Dorsolateral prefrontal cortex (tissue), 122 donors: ENCODE measurements at places on chromosomes 1 and 21. TPM values are rescaled to one million over a fixed set of nuclear protein-coding genes. Genes with fewer than 3 reads are reported as not detected.

- DNase-seq, result no peak
Observed at GRCh38 chr1:99533909-99534637, 111.8 kb upstream of the PALMD start.

- no peak for DNase-seq
Observed at GRCh38 chr1:219283541-219283940, 109.9 kb downstream of the LYPLAL1 start.

DNA sequence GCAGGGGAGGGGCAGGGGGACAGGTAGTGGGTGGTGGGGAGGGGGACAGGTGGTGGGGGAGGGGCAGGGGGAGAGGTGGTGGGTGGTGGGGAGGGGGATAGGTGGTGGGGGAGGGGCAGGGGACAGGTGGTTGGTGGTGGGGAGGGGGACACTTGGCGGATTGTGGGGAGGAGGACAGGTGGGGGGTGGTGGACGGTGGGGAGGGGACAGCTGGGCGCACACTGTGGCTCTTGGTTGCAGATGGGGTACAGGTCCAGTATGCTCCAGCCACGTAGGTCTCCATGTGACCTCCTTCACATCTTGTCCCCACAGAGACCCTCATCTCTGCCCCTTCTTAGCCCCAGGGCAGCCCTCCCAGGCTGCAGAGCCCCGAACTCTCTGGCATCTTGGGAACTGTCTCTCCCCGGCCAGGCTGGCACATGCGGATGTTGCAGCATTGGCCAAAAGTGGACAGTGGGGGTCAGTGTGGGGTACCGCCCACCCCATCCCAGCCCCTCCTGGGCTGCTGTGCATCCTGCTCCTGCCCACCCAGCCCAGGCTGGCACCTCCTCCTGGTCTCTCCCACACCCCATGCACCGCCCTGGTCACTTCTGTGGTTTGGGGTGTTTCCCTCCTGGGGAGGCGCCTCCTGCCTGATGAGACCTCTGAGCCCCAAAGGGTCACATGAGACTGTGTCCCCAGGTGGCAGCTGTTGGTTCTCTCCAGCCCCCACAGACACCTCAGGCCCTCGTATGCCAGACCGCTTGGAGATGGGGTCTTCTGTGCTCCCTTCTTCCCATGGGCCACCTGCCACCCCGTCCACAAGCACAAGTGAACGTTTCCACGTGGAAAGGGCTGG, 7.6 kb upstream of the SLC19A1 start:
- DNase-seq, result no peak

DNA sequence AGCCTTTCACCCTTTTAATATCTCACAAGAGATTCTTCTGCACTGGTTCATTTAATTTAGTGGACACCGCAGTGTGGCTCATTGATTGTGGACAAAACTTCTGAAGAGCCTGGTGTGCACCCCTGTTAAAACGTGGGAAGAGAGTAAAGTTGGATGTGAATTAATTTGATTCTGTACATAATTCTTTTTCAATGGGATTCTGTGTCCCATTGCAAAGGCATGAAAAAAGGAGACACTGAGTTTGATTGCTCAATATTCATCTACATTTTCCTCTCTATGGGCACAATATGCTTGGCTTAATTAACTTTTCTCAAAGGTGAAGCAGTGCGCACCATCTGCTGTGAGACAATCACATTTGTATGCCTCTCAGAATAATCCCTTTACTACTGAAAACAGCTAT, 95.1 kb downstream of the BARHL2 start:
- DNase-seq, result no peak

DNA sequence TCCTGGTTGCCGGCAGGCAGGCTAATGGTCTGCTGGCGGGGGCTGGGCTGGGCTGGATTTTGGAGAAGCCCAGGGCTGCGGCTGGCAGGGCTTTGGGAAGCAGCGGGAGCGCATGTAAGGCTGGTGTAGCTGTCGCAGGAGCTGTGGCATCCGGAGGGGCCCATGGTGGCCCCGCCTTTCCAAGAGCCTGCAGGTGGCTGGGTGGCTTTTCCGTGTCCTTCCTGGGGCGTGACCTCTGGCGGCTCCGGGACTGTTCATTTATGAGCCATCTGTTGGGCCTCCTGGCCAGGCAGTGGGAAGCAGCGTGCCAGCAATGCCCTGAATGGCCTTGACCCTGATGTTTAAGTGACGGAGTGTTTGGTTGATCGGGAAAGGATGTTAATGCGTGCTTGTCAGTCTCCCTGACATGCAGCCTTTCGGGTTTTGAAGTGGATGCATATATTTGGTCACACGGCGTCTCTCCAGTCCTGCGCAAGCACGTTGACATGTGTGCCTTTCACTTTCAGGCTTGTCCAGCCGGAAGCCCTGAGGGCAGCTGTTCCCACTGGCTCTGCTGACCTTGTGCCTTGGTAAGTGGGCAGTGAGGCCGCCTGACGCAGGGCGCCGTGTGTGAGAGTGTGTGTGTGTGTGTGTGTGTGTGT, 38.5 kb downstream of the AGPAT3 start:
- DNase-seq, result no peak

- DNase-seq, result no peak
Observed at GRCh38 chr1:204990059-204990664, 52.9 kb upstream of the CNTN2 start.

- DNase-seq, result no peak
Observed at GRCh38 chr1:240134596-240134995, 42.9 kb downstream of the FMN2 start.

- DNase-seq, result no peak
Observed at GRCh38 chr21:17759511-17760178, 59.5 kb downstream of the C21orf91 start.

- no peak for DNase-seq
Observed at GRCh38 chr1:180155182-180155682, 563 bp downstream of the QSOX1 start.

- no peak for DNase-seq
Observed at GRCh38 chr1:152917794-152918193, 9.4 kb downstream of the IVL start.

DNA sequence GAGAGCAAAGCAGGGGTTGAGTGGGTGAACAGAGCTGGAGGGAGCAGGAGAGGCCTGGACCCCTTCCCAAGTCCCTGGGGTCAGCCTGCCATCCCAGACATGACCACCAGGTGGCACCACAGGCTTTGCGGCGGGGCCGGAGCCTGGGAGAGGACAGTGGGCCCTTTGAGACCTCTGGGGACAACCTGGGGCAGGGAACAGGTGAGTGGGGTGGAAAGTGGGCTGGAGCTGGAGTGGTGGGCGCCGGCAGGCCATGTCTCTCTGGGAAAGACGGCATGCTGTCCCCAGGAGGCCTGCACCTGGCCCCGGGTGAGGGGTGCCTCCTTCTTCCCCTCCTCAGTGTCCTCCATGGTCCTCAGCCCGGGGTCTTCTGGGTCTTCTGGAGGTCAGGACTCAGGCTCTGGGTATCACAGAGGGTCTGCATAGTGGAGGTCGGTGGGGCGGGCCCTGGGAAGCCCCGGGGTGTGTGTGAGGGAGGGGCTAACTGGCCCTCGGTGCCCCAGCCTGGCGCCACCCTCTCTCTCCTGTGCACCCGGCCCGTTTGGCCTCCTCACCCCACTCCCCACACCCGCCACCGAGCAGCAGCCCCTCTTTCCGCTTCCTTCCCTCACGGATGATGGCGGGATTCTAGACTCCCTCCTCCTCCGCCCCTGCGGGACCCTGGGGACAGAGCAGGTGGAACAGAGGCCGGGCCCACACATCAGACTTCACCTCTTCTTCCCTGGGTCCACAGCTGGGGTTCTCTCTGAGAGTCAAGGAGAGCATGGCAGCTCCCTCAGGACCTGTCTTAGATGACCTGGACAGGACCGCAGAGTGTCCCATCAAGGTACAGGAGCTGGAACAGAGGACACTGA, 28.5 kb upstream of the PKP1 start:
- no peak for DNase-seq

MPL gene
- total RNA-seq, result 1.1 TPM

CHIA gene
- total RNA-seq, result not detected

SLAMF7 gene
- total RNA-seq, result 0.11 TPM

SLC44A3 gene
- 10.0 TPM for total RNA-seq

LCE2A gene
- not detected for total RNA-seq

SLC5A9 gene
- not detected for total RNA-seq

C21orf58 gene
- total RNA-seq, result 3.6 TPM
